CD4-positive, CD25-positive, alpha-beta regulatory T cell (primary cell): ENCODE measurements at places on chromosomes 12 and 14.
A peak's percentile ranks its signal among the peaks of the same experiment; 100 is the strongest.

- DNase-seq = no peak
Observed at GRCh38 chr12:128771681-128772080, 52.1 kb downstream of the SLC15A4 start.

DNA sequence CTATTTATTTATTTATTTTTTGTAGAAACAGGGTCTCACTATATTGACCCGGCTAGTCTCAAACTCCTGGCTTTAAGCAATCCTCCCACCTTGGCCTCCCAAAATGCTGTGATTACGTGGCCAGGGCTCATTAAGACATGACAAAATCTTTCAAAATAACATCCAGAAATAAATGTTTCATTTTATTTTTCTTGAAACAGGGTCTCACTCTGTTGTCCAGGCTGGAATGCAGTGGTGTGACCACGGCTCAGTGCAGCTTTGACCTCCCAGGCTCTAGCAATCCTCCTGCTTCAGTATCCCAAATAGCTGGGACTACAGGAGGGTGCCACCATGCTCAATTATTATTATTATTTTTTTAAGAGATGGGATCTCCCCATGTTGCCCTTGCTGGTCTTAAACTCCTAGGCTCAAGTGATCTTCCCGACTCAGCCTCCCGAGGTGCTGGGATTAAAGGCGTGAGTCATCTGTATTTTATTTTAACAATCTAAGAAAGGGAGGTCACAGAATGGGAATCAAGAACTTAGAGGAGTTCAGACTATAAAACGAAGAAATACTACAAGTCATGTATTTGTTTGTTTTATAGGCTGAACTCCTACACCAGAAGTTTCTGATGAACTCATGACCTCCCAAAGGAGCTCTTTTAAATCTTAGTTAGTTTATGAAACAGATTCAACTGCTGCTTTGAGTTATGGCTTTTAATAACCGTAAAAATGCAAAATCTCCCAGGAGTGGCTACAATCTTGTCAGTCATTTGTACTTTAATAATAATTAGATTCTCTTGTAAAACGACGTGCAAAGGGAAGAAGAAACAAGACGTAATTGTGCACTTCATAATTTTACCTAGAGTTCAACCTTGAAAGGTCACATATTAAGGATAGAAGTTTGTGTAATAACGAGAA, 2.1 kb upstream of the TMEM263 start:
- no peak for DNase-seq

- DNase-seq = no peak
Observed at GRCh38 chr14:61552241-61552640, 143.1 kb upstream of the HIF1A start.

GRCh38 chr12:9741726-9742125, 8.8 kb upstream of the CLECL1 start:
- peak; percentile 90 for DNase-seq

DNA sequence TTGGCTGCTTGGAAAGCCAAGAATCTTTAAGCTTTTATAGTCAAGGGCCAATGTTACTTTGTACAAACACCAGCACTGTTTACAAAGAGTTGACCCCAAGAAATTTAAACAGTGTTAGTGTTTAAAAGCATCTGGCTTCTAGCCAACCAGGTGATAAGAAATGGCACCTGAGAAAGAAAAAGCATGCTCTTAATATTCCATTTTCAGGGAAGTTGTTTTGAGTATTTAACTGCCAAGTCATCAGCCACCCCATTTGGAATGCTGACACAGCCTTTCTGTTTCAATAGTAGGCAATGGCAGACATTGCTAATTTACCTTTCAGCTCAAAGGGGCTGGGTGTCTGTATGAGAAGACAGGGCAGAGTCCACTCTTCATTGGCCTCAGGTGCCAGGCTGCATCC, 3.7 kb upstream of the SLC35F4 start:
- DNase-seq = no peak

DNA sequence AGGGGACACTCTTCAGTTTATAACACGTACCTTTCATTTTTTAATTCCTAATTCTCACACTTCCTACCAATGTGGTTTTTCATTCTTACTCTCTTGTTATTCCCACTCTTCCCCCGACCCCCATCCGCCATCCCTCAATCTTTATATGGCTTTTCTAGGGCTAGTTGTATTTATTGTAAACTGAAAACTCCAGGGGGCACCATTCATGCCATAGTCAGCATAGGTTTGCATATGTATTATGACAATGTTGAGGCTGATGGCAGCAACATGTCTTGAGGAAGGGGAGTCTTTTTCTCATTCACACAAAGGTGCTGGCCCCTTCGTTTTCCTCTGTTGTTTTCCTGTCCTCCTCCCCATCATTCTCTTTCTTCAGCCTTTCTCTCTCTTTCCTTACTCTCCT, 27.7 kb upstream of the LTA4H start:
- DNase-seq = no peak

- DNase-seq = no peak
Observed at GRCh38 chr14:34270361-34270760, 191.7 kb downstream of the SPTSSA start.

DNA sequence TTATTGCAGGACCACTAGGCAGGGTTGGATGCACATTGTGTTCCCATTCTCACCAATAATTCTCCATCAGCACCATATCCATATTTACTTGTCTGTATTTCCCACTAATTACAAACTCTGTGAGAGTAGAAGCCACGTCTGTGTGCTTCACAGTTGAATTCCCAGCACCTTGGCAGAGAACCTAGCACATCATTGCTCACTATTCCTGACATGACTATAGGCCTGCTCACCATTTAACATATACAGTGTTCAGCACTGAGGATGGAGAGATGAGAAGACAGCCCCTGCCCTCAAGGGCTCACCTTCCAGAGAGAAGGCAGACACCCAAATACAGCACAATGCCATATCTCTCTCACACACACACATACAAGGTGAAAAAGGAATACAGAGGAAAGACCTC, 5.0 kb downstream of the DAD1 start:
- no peak for DNase-seq

DNA sequence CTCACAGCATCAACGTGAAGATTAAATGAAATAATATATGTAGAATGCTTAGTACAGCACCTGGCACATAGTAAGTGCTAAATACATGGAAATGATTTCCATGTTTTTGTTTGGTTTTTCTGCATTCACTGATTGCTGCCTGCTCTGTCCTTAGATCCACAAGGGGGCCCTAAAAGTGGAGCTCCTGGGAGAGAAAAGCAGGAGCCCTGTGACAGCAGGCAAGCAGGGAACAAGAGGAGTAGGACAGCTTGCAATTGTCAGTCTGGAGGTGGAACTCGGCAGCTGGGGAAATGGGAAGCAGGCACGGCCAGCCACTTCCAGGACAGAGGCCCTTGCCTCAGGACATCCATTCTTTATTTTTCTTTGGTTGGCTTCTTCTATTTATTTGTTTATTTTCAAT, 292.9 kb downstream of the BMP4 start:
- no peak for DNase-seq

DNA sequence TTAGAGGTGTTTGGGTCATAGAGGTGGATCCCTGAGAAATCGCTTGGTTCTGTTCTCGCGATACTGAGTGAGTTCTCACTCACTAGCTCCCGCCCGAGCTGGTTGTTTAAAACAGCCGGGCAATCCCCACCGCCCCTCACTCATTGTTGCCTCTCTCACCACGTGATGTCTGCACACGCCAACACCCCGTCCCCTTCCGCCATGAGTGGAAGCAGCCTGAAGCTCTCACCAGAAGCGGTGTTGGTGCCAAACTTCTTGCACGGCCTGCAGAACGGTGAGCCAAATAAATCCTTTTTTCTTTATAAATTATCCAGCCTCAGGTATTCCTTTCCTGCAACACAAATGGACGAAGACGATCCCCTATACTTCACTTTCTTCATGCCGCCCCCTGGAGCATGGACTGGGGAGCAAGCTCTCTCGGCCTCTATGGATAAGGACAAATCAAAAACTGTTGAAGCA, 45.4 kb upstream of the CCND2 start:
- DNase-seq = no peak

DNA sequence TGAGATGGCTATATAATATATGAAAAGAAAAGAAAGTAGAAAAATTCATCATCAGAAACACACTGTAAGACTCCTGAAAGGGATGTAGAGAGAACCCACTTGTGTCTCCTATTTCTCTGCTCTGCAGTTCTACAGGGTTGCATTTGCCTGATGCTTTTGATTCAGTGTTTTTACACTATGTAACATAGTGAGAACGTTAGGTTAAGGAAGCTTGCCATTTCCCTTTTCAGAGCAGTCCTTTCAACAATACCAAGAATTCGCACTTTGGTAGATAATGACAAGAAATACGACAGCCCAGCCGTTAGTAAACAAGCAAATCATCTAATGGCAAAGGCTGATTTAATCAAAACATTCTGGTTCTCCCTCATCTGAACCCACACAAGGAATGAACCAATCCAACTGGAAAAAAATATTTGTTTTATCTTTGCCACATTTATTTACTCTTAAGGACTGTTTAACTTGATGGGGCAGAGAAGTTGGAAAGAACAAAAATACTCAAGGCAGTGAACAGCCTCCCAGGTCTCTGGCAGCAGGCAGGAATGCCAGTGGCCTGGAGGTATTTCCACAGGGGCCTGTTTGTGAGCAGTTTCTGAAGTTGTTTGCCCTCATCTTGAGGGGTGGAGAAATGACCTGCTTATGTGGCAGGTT, 30.8 kb upstream of the SOCS2 start:
- DNase-seq = peak; percentile 89

DNA sequence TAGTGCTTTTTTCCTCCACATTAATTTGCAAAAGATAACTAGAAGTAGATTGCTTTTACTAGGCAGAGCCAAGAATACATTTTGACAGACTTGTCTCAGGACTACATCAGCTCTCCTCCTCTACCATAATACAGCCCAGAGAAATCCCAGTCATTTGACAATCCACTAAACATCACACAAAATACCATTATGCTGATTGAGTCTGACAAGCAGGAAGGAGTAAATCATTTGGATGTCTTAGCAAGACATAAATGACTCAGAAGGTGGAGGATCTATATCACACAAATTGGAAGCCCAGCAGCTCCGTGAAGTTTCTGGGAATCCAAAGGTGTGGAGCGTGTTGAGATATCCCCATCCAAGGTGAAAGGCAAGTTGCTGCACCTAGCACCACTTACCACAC, 75.4 kb upstream of the FKBP4 start:
- no peak for DNase-seq

DNA sequence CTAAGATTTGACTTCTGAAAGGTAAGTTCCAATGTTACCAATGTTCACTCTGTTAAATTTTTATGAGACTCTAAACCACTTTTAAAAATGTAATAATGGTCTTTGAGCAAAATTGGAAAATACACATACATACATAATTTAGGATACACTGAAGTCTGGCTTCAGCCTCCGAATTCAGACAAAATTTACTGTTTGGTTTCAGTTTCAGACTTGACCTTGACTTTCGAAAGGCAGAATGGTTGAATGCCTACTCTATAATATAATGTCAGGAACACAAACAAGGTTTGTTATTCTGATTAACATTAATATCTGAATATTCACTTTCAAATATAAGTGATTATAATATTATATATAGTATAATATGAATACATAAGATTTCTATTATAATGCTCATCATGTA, 74.1 kb upstream of the KRAS start:
- DNase-seq = no peak

DNA sequence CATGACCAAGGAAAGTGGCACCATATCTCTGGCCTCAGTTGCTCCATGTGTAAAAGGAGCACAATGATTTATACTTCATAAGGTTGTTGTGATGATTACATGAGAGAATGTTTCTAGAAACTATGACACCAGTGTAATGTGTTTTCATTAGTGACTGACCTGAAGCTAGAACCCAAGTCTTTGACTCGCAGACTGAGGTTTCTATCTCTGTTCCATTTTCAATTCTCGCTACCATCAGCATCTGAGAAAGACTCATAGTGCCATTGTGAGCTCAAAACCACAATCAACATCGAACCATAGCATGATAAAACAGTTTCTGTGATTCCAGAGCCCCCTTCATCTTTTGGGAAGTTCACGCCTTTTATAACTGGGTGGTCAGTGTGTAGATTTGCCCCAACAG, 53.8 kb downstream of the STAB2 start:
- no peak for DNase-seq

DNA sequence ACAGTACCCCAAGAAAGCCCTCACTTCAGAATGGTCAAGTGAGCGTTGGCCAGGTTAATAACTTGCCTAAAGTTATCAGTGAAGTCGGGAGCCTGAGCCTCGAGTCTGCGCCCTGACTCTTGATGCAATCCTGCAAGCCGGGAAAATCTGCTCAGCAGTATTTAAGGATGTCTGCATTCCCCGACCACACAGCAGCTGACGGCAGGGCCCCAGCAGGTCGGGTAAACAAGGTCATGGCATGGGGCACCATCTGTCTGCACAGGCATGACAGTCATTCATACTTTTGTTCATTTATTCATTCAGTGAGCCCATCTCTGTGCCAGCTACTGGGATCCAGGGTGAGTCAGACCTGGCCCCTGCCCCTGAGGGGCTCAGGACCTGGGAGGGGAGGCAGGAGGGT, 11.1 kb downstream of the ABCB9 start:
- no peak for DNase-seq

- no peak for DNase-seq
Observed at GRCh38 chr14:54395716-54396115, 1.1 kb upstream of the CDKN3 start.

DNA sequence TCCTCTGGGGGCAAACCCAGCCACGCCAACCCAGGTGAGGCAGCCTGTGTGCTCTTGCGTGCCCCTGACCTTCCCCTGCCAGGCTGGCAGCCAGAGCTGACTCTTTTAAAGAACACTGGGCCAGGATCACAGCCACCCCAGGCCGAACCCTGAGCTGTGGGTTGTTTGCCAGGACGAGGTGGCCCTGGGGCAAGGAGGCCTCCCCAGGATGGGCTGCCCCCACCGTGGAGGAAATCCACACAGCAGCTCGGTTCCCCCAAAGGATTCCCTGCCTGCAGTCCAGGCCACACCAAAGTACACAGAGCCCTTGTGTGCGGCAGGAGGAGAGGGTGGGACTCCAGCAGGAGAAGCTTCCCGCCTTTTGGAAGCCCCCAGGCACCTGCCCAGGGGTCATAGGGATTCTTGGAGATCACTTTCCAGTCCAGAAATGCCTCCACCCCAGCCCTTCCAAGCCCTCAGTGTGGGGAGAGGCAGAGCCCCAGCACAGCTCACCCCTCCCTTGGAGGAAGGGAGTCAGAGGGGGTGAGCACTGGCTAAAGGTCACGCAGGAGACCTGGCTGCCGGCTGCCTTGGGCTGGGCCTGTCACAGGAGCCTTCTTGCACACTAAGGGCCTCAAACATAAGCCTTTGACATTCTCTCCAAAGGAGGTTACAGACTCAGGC, 115.6 kb downstream of the CALM1 start:
- DNase-seq = no peak

DNA sequence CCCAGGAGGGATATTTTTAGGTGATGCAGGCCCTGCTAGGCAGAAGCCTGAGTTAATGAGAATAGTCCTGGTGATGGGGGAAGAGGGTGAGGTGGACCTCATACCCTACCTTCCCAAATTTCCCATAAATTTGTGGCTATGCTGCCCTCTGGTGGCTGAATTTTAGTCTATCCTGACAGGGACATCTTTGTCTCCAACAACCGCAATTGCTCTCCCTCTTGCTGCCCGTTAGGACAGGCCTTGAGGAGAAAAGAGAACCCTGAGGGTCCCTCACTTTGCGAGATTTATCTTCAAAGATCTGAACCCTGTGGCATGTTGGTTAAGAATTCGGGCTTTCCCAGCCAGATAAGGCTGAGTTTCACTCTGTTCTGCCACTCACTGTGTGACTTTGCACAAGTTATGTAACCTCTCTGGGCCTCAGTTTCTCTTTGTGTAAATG, 9.8 kb upstream of the ZNF385A start:
- DNase-seq = no peak
